SJSA1 (cell line): ENCODE measurements at places on chromosomes 16 and 17. TPM values are rescaled to one million over a fixed set of nuclear protein-coding genes. Genes with fewer than 3 reads are reported as not detected.

The TNFRSF12A gene
- total RNA-seq: 545 and 625 TPM in 2 replicates

- DNase-seq: no peak
These were observed 26.0 kb downstream of the CACNG3 start for GRCh38 chr16:24282141-24282540.

The PTX4 gene
- total RNA-seq: not detected in 2 replicates

GRCh38 chr16:11372073-11372828 lies 27.0 kb downstream of the RMI2 start:
- DNase-seq: no peak

DNA sequence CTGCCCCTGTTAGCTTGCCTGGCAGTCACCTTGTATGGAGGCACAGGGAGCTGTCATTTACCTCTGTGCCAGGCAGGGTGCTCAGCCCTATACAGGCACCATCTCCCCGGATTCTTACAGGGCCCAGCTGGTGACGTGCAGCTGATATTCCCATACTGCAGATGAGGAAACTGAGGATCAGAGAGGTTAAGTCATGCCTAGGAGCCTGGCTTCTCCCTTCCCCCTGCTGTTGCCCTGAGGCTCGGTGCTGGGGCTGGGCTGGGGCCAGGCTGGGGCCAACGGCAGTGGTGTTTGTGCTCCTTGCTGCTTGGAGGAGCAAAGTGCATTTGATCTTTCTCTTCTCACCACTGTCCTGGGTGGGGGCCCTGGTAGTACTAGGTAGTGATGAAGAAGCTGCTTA lies 54.7 kb upstream of the IL34 start:
- no peak for DNase-seq
